Left lung (tissue), 14 donors: ENCODE measurements at places on chromosomes 11 and 22. TPM values are rescaled to one million over a fixed set of nuclear protein-coding genes. Genes with fewer than 3 reads are reported as not detected.

DNA sequence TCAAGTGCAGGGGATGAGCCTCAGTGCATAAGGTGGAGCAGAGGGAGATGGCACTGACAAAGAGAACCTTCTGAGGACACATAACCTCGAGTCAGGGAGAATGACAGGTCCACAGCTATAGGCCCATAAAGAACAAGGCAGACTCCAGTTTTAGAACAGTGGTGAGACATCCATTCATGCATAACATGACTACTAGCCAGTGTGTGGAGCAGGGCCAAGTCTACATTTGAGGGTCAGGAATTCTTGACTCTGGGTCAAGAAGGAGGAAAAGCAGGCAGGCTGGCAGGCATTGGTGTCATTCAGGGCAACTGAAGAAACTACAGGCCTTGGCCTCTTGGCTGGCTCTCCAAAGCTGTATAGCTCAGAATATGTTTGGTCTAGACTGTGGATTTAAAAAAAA, 54.9 kb downstream of the MTNR1B start:
- no peak for DNase-seq

DNA sequence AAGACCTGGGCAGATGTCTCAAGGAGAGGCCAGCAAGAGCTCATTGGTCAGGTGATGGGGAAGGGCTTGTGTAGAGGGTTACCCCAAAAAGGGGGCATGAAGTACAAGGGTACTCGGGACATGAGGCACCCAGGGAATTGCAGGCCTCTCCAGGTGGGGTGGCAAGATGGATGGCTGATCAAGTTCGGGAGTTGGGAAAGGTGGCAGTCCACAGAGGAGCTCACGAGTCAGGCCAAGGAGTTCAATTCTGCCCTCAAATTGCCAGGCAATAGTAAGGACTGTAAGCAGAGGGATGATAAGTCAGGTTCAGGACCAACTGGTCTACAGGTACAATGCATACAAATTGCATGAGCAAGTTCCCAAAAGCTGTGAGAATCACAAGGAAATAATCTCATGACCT, 42.3 kb upstream of the SLC25A1 start:
- DNase-seq, result no peak

DNA sequence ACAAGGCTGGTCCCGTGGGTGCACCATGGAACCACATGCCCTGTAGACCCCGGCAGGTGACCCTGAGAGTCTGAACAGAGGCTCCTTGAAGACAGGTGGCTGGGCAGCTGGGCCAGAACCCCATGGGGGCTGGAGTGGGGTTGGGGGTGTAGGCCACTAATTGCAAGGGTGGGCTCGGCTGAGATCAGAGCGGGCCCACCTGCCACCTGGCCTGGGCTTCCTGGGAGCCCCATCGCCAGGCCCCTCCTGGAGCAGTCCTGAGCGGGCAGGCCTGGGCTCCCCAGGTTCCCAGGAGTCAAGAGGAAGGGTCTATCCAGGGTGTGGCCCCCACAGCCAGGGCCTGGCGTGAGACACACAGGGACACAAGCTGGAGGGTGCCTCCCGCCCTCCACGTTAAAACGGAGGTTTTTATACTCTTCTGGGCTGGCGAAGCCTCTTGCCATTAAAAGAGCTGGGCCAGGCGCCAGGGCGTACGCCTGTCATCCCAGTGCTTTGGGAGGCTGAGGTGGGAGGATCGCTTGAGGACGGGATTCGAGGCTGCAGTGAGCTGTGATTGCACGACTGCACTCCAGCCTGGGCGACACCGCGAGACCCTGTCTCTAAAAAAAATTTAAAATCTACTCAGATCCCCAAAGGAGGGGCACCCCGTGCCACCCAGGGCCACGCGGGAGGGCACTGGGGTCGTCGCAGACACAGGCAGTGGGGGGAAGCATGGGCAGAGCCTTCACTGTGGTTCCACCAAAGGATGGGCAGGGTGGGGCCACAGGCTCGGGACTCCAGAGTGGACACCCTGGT, 4.8 kb upstream of the TRABD start:
- DNase-seq, result no peak

DNA sequence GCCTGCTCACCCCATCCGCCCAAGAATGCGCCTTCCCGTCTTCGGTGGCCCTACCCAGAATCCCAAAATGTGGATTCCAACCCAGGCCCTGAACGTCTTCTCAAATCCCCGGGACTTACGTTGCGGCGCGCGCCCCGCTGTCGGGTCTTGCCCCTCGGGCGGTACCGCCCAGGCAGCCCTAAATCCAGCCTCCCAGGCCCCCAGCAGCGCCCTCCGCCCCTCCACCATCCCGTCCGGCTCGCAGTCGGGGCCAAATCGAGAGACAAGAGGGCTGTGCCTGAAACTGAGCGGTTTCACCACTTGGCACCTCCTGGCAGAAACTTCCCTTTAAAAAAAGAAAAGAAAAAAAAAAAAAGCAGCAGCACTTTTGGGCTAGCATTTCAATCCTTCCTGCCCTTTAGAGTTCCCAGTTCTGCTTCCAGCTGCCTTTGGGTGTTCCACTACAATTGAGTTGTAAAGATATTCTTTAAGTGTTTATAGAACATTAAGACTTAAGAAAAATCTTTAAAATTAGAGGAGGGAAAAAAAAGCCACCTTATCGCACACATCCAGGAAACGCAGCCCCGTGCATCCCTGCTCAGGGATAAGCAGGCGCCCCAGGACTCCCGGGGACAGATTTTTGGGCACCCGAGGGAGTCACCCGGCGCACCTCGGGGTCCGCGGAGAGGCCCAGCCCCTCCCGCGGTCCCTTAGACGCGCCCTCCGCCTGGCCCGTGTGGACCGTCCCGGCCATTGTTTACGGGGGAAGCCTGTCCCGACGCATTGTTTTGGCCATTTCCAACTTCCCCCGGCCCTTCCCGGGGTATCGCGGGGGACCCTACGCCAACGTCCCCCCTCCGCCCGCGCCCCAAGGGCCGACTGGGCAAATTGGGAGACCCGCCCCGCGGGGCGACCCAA, 57.6 kb downstream of the KCNJ4 start:
- peak; percentile 90 for DNase-seq

GRCh38 chr11:69449320-69450063, 32.0 kb upstream of the LINC01488 start:
- peak; percentile 82 for DNase-seq

GRCh38 chr22:21761086-21761485, 25.5 kb upstream of the YPEL1 start:
- no peak for DNase-seq

GRCh38 chr11:124752471-124753102, 532 bp upstream of the VSIG2 start:
- no peak for DNase-seq

DNA sequence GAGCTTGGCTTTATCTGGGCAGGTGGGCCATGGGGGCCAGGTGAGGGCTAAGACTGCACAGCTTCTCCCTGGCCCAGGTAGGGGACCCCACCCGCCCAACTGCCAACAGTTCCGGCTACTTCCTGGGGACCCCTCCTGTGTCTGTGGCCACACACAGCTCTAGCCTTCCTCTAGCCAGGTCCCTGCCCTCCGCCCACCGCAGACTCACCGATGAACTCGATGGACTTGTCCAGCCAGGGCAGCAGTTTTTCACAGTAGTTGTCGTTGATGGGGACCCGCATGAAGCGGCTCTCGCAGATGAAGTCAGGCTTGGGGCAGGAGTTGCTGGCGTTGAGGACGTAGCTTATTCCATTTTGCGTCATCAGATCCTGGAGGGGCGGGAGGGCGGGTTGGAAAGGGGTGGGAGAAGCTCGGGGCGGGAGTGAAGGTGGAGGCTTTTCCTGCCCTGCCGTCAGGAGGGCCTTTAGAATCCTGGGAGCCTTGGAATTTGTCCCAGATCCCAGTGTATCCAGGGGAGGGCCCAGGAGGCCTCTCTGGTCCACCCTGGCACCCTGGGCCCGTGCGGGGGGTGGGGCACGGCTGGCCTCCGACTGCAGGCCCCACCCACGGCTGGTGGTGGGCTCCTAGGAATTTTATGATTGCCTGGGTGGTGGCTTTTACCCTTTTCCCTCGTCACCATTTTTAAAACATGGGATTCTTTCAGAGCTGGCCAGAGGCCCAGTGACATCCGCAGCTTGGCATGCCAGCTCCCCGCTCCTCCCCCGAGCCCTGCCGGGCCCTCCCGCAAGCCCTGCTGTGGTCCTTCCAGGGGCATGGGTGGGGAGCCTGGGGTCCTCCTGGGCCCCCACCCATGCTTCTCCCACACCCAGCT, 13.9 kb downstream of the DUSP8 start:
- no peak for DNase-seq

GRCh38 chr11:123111465-123111864, 49.5 kb upstream of the HSPA8 start:
- DNase-seq, result no peak

GRCh38 chr11:24357620-24358410, 139.0 kb upstream of the LUZP2 start:
- no peak for DNase-seq

GRCh38 chr11:876545-876944, 33.9 kb downstream of the TSPAN4 start:
- DNase-seq, result no peak

- no peak for DNase-seq
Measured at GRCh38 chr11:127804747-127805400, 782.5 kb downstream of the ETS1 start.

DNA sequence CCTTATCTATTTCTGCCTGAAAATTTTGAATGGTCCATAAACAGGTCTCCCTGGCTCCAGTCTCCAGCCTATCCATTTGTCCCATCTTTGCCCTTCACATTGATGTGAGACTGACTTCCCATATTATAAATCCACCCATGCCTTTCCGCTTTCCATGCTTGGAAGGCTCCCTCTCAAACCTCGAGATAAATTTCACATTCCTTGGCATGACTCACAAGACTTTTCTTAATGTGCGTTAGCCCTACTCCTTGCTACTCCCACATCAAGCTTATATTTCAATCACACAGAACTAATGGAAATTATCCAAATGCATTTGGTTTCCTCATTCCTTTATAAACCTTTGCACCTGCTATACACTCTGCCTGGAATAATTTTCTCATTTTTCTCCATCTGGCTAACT, 163.7 kb upstream of the NTM start:
- DNase-seq, result no peak

- DNase-seq, result no peak
Measured at GRCh38 chr11:116240710-116241109, 532.1 kb downstream of the BUD13 start.

GRCh38 chr11:92727769-92728168, 241.7 kb upstream of the MTNR1B start:
- no peak for DNase-seq

Gene ZC3H12C
- 9.3 TPM for polyA plus RNA-seq

Gene PLA2G6
- 41.5 TPM for polyA plus RNA-seq

Gene GLYAT
- 0.16 TPM for polyA plus RNA-seq

Gene KRTAP5-2
- not detected for polyA plus RNA-seq

Gene RPL3
- polyA plus RNA-seq, result 3,649 TPM

Gene GRIK4
- 8.5 TPM for polyA plus RNA-seq

Gene HOATZ
- 9.6 TPM for polyA plus RNA-seq

Gene YAP1
- polyA plus RNA-seq, result 384 TPM

Gene TMEM25
- 24.1 TPM for polyA plus RNA-seq

Gene CCDC15
- polyA plus RNA-seq, result 5.1 TPM

Gene TIMP3
- polyA plus RNA-seq, result 157 TPM
